ENCODE measurements at places on chromosomes 5 and 9. TPM values are rescaled to one million over a fixed set of nuclear protein-coding genes. Genes with fewer than 3 reads are reported as not detected.

GRCh38 chr5:58018016-58018415 is 441.9 kb downstream of the PLK2 start:
- DNase-seq, result no peak

GRCh38 chr5:112563169-112563826 is 144.2 kb upstream of the EPB41L4A start:
- DNase-seq, result no peak

- no peak for DNase-seq
Measured at GRCh38 chr5:124522992-124523391, 223.4 kb downstream of the ZNF608 start.

- no peak for DNase-seq
Measured at GRCh38 chr5:177232358-177232757, 71.2 kb downstream of the RAB24 start.

- DNase-seq, result no peak
Measured at GRCh38 chr9:16157216-16157615, 604.4 kb downstream of the CCDC171 start.

GRCh38 chr9:126702151-126703001 is 88.6 kb downstream of the LMX1B start:
- DNase-seq, result no peak

- DNase-seq, result no peak
Measured at GRCh38 chr9:93194221-93194625, 10.3 kb downstream of the WNK2 start.

GRCh38 chr5:10699987-10700386 is 61.0 kb downstream of the DAP start:
- DNase-seq, result no peak

DNA sequence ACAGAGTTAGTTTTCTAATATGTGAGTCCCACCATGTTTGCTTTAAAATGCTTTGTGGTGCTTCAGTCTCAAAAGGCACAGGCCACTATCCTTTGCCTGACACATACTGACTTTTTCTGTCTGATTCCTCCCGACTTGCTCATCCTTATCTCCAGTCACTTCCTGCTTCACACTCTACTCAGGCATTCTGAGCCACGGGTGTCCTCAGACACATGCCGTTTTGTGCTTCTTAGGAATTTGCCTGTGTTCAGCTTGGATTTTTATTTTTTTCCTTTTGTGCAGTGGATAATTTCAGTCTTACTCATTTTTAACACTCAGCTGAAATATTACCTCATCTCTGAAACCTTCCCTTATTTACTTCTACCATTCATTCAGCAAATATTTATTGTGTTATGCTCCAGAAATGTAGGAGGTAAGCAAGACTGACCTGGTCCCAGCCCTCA is 54.1 kb downstream of the MAN2A1 start:
- DNase-seq, result no peak

GRCh38 chr5:146466521-146467349 is 19.6 kb downstream of the TCERG1 start:
- DNase-seq, result no peak

GRCh38 chr5:132309679-132310078 is 15.5 kb downstream of the SLC22A4 start:
- DNase-seq, result no peak

GRCh38 chr5:125813221-125813974 is 609.8 kb upstream of the GRAMD2B start:
- DNase-seq, result no peak

- DNase-seq, result no peak
Measured at GRCh38 chr5:159511570-159511969, 181.3 kb upstream of the IL12B start.

- DNase-seq, result no peak
Measured at GRCh38 chr5:74164725-74165235, 475.7 kb downstream of the ENC1 start.

DNA sequence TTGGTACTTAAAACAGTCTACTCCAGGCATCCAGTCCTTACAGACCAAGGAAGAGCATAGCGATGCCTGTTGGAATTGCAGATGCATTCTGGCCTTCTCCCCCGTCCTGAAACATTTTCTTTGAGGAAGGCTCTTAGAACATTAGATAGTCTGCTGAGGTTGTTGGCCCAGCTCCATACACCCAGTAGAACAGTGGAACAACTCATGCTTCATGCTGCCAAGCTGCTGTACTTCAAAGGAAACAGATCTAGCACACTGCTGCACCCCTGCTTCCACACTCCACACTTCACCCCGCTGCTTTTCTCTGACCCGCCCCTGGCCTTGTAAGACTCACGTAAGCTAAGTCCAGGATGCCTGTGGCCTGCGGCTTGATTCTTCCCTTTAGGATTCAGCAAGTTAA is 33.4 kb upstream of the NCS1 start:
- DNase-seq, result peak; percentile 16

DNA sequence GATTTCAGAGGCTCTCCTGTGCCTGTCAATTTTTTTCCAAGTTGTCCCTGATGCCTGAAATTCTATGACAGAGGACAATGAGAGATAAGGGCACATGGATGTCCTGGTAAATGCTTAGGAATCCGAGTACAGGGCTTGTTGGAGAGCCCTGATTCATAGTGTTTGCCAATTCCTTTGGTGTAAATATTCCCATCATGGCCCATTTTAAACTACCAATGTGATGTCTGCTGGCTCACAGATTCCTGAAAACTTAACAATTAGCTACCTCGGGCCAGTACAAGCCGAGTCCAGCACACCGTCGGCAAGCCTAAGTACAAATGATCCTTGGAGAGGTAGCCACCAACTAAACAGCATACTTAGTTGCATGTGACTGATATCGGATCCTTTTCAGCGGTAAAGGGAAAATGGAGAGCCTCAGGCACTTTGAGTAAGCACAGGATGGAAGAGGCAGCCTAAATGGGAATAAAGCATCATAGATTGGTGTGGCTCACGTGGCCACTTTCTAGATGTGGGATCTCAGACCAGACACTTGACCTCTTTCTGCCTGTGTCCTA is 3.6 kb downstream of the ITK start:
- no peak for DNase-seq

DNA sequence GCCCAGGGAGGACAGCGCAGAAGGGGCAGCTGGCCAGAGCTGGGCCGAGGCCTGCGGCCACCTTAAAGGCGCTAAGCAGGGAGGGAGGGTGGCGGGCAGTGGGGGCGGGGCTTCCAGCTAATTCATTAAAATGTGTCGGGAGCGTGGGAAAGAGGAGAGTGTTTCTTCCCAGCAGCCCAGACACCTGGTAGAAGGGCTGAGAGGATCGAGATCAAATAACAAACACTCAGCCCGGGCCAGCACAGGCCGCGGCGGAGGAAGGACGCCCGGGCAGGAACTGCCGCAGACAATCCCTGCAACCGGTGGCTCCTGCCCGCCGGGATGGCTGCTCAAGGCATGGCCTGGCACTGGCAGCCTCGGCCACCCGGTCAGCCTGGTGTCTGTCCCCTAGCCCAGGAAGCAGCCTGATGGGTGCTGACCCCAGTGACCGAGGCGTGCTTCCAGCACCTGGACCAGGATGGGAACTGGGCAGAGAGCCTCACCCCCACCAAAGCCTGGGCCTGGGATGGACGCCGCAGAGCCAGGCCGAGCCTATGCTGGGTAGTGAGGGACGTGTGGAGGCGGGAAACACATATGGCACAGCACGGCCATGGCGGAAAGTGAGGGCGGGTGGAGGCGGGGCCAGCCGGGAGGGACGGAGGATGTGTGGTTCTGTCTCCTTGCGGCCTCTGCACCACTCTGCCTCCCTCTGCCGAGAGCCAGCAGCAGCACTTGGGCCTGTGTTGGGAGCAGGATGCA is 3.2 kb upstream of the NRARP start:
- DNase-seq, result peak; percentile 42

- DNase-seq, result no peak
Measured at GRCh38 chr5:95942414-95942813, 19.2 kb downstream of the ELL2 start.

DNA sequence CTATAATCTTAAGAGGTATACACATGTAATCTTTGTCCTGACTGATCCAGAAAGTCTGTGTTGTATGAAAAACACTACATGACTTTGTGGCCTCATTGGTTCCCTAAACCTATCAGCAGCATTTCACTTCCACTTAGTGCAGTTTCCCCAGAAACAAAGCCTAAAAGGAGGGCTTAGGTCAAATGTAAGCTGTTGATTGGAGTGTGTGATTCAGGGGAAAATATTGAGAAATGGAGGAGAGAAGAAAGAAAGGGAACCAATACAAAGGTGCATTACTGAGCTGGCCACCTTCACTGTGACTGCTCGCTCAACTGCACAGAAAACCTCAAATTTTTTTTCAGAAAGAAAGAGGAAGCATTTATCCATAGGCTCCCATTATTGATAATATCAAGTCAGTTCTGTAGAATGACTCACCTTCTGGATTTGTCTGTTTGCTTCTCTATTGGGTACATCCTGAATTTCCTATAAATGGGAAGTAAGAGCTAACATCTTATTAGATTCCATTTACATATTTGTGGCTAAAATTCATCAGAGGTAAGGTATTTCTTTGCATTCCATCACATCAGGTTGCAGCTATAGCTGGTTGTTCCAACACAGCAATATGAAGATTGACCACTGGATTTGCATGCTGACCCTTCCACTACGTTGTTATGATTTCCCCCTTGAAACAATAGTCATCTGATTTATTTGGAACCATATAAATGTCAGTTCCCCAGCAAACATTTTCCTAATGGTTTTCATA is 10.3 kb upstream of the FST start:
- DNase-seq, result no peak

DNA sequence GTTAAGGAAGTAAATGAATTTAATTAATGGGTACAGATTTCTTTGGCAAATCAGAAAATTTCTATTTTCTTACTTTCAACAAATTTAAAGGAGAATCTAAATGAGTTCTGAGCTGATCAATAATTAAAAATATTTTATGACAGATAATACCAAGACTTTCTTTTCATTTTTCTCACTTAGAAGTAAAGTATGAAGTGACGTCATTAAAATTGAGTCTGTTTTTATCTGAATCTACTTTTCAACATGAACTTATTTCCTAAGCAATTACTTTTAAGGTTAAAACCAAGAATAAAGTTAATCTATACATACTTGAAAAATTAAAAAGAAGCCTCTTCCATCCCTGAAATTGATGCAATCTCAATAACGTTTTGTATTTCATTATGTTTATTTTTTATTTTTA is 552.8 kb upstream of the ST8SIA4 start:
- DNase-seq, result no peak

SLC35A4 gene
- total RNA-seq, result 35.0 TPM

MCTP1 gene
- 2.9 TPM for total RNA-seq

NTRK2 gene
- 0.12 TPM for total RNA-seq

CENPK gene
- 47.9 TPM for total RNA-seq

IFNA2 gene
- total RNA-seq, result not detected

OR2Y1 gene
- total RNA-seq, result not detected

ECSCR gene
- 0.64 TPM for total RNA-seq

ADAMTSL1 gene
- not detected for total RNA-seq
